Stimulated activated CD4-positive, alpha-beta T cell treated with anti-CD3 and anti-CD28 coated beads, TNF-alpha, amount 100 ng/mL, for 1 hour (primary cell): ENCODE measurements at places on chromosomes 13 and 19.

GRCh38 chr13:99398916-99399622, 91.9 kb upstream of the GPR183 start:
- no peak for DNase-seq

DNA sequence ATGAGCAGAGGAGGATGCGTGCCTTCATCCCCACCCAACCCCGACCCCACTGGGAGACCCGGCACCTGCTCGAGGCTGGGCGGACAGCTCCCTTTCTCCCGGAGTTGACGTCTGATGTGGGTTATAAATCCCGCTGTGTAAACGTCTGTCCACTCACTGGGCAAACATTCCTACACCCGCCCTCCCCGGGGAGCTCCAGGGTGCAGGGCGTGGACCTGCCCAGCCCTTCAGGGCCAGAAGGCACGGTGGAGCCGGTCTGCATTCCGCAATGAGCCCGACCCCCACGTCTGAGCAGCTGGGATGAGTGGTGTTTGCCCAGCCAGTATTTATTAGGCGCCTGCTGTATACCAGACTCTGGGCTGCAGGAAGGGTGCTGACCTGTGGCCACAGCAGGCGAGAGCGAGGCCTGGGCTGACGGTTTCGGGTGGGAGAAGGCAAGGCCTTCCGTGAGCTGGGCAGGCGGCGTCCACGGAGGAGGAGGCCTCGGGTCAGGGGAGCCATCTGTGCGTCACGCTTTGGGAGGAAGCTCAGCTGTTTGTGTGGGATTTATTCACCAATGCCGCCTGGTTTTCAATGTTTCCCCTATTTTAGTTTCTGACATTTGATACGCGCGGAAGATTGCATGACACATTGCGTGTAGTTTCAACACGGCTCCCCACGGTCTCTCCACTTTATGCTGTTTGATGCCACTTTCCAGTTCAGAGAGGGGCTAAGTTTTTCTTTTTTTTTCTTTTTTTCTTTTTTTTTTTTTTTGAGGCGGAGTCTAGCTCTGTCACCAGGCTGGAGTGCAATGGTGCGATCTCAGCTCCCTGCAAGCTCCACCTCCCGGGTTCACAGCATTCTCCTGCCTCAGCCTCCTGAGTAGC, 2.0 kb downstream of the MISP start:
- DNase-seq, result no peak

DNA sequence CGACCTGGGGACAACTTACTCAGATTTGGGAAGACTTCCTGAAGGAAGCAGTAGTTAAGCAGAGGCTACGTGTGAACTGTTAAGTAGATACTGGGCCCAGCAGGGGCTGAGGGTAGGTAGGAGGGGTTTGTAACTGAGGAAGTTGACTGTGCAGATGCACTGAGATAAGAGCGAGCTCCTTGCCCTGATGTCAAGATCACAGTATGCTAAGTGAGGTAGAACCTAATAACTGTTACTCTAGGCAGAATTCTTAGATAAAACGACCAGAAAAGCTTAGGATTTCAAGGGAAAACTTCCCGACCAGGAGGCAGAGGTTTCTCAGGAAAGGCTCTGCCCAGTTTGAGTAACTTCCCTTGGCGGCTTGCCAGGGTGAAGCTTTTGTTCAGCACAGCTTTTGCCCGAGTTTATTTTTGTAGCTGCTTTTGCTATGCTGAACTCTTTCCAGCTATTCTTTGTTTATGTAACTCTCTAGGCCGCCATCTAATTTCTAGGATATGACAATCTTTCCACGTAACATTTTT, 632.1 kb downstream of the DIAPH3 start:
- DNase-seq, result no peak

- no peak for DNase-seq
These were observed 79.9 kb downstream of the ZNF431 start for GRCh38 chr19:21221693-21222092.

- DNase-seq, result no peak
These were observed 184.0 kb downstream of the SLC7A1 start for GRCh38 chr13:29411481-29411880.

DNA sequence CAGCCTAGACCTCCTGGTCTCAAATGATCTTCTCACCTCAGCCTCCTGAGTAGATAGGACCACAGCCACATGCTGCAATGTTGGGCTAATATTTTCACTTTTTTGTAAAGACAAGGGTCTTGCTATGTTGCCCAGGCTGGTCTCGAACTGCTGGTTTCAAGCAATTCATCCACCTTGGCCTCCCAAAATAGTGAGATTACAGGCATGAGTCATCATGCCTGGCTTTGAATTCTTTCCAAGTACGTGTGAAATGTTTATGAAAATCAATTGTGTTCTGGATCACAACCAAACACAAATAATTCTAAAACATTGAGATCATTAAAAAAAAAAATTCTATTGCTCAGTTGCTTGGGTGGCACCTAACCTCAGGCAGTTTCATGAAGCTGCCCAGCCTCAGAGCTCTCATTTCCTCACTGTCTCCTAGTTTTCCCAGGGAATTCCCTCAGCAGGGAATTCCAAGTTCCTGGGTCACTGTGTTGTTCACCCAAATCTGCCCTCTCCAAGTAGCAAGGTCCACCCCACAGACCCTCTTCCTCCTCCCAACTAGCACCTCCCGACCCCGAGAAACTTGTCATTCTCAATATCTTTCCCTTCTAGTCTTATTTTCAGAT, 44.8 kb downstream of the ING1 start:
- no peak for DNase-seq

GRCh38 chr19:5107432-5108122, 138.7 kb downstream of the KDM4B start:
- DNase-seq, result no peak
